GM04503 (cell line): ENCODE measurements at places on chromosomes 4 and X.

GRCh38 chr4:3736806-3737205 lies 29.4 kb upstream of the ADRA2C start:
- no peak for DNase-seq

DNA sequence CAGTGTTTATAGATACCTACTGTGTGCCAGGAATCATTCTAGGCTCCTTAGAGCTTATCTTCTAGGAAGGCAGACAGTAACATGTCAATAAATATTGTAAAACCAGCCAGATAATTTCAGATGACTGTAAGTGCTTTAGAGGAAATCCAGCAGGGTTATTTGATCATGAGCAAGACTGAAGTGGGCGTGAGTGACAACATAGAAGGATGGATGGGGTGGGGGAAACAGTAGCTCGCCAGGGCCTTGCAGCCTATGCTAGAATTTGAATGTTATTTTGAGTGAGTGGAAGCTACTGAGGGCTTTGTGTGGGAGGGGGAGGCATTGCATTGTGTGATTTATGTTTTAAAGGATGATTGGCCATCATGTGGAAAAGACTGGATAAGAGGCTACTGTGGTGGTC lies 6.7 kb downstream of the SRD5A3 start:
- no peak for DNase-seq

DNA sequence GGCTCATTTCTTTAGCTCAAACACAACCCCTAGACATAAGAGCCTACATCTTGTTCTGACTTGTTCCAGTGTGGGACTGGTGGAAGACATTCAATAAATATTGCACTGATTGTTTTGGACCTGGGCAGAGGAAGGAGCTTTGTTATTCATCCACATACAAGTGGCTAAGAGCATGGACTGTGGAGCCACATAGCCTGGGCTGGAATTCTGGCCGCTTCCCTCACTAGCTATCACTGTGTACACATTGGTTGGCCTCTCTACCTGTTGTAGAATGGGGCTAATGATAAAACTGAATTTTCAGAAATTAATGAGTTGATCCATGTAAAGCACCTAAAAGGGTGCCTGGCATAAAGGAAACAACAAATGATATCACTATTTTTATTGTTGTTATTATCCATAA lies 80.0 kb downstream of the ZNF674 start:
- DNase-seq = no peak

GRCh38 chrX:111376897-111377578 lies 35.0 kb downstream of the DCX start:
- DNase-seq = no peak

DNA sequence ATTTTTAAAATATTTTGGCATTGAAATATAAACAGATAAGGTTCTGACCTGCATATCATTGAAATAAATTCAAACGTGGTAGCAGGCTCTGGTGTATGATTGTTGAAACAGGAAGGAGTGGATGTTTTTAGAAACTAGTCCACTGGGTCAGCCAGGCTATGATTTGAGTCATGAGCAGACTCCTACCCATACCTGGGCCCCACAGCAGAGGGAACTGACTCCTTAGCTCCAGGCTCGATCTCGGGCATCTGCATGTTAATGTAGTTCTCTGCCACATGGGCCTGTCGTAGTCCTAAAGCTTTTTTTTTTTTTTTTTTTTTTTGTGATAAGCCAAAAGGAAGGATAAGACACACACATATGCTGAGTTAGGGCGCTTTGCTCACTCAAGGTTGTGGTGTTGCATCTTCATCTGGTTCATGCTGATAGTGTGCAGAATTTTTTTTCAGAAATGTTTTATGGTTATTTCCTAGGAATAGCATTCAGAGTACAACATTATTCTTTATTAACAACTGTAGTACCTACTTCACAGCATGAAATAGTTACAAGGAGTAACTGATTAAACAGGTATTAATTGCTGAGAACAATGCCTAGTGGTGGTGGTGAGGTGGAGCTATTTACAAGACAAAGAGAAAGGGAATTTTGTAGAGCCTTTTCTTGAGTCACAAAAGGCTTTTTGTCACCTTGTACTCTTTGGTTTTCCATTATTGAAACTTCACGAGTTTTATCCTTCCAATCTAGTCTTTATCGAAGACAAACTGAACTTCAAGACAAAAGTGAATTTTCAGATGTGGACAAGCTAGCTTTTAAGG lies 27.3 kb downstream of the OFD1 start:
- no peak for DNase-seq

DNA sequence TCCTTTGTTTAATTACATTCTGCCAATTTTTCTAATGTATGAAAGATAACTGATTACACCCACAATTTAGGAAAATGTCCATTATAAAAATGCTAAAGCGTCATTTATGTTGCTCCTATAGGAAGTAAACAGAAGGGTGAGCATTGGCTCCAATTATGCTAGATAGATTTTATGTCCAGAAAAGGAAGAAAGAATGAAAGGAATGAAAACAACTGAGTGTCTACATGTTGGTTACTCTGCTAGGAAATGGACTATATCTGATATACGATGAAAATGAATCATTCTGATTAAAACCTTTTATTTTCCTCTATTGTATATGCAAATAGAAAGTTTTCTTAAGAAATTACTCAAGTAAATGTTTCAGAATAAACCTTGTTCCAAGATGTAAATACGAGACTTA lies 1.6 kb downstream of the ENAM start:
- DNase-seq = no peak

GRCh38 chrX:19867411-19867732 lies 20.0 kb downstream of the SH3KBP1 start:
- no peak for DNase-seq

GRCh38 chr4:112855058-112855457 lies 194.4 kb upstream of the ANK2 start:
- DNase-seq = no peak

DNA sequence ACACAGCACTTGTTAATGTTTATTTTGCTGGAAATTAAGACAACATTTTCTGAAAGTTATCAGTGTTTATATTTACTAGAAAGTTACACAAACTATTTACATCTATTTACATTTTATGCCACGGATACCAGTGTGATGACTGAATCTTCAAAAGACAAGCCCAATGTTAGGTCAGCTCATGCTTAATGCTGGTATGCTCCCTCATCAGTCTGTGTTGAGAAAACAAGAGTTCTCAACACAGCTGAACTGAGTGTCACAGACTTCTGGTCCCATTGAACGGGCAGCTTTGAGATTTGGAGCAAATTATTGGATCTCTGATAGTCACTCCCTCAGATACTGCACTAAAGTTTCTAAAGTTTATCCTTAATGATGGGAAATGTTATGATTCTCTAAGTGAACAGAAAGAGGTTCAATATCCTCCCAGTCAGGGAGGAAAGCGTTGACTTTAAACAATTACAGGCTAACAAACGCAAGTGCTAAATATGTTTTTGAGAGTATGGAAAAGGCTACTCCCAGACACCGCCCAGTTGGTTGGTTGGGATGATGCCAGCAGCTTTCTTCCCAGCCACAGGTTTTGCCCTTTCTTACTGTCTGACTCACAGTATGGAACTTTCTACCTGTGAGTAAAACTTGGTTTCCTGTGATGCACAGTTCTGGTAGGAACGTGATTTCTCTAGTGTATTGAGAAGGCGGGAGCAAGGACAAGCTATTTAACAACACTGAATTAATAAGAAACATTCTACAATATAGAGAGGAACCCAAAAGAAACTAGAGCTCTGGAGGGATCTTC lies 1293.6 kb upstream of the TENM3 start:
- no peak for DNase-seq

- DNase-seq = no peak
These were observed at the start of gene NAT8L for GRCh38 chr4:2059046-2059725. TSS of gene NAT8L (plus strand) at chr4:2059327. CDS start at chr4:2059512, 185 bp downstream.

- no peak for DNase-seq
These were observed 55.7 kb downstream of the METTL14 start for GRCh38 chr4:118740869-118741268.

- DNase-seq = no peak
These were observed 5.3 kb upstream of the IDS start for GRCh38 chrX:149510386-149510785.

- DNase-seq = no peak
These were observed 26.2 kb upstream of the ZBTB33 start for GRCh38 chrX:120224388-120224787.

DNA sequence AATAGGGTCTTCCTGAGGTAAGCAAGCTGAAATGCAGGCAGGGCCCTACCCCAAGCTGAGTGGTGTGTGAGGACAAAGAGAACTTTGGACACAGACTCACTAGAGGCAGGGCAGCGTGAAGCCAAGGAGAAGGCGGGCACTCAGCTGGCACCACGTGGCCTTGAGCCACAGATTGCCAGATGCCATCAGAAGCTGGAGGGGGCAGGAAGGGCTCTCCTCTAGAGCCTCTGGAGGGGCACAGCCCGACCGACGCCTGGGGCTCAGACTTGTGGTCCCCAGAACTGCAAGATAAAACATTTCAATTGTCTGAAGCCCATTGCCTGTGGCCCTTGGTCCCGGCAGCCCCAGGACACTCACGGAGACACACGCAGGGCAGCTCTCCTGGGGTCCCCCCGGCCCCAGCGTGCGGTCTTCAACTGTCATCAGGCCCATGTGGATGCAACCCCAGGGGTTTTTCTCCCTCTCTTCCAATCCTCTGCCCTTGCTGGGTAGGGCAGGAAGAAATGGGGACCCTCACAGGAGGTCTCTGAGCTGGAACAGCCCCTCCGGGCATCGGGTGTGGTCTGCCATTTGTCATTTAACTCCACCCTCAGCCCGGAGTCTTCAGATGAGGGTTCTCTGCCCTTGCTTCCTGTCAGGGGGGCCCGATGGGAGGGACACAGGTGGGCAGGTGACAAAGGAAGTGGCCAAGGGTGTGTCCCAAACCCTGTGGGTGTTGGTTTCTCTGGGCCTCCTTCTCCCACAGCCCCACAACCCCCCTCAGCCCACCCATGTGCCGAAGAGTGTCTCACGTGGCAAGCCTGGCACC lies 22.2 kb downstream of the HMX1 start:
- no peak for DNase-seq

DNA sequence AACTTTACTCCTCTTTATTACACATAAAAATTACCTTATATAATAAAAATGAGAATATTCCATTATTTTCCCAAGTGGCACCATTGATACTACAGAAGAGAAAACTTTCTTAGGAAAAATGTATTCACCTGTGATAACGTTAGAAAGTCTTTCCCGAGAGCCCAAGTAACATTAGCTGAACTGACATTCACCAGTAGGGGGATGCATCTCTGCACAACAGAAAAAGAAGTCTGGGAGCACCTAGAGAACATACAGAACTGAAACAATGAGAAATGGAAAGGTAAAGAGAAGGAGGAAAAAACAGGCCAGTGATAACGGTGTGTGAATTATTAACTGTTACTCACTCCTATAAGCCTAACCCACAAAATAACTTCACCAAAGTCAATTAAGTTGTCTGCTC lies 423.3 kb downstream of the CENPC start:
- no peak for DNase-seq

DNA sequence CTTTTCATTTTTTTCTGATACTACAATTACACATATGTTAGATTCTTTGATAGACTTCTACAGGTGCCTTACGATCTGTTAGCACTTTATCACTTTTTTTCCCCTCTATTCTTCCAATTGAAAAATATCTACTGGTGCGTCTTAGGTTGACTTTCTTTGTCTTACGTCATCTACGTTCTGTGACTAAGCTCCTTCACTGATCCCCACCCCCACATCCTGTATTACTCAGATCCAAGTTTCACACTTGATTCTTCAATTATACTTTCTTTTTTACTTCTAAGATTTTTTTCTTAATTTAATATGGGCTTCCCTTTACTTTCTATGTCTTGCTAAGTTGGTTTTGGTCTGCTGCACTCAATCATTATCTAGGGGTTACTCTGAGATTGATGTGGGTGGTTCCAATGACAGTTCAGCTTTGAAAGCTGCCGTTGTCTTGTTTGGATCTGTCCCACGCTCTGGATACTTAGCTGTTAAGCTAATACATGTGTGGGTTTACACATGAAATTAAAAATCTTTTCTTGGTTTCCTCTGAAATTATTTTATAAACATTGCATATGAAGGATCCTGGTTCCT lies 1321.1 kb downstream of the RAPGEF2 start:
- no peak for DNase-seq

DNA sequence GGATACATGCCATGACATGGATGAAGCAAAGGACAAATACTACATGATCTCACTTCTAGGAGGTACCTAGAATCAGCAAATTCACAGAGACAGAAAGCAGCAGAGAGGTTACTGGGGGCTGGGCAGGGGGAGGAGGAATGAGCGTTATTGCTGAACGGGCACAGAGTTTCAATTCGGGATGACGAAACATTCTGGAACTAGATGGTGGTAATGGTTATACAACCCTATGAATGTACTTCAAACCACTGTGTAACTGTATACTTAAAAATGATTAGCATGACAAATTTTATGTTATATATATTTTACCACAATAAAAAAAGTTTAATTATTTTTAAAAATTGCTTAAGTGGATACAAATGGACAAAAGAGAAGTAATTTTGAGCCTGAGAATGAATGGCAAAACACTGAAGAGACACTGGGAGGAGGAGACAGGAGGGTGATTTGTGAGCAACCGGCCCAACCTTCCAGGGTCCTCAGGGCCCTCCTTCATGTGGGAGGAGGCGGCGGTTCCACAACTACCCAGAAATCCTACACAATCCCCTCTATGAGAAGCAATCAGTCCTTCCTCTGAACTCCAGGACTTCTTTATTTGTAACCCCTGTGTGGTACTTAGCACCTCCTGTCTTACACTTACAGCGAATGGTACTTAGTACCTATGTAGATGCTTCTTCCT lies 14.1 kb downstream of the ACSL1 start:
- no peak for DNase-seq

DNA sequence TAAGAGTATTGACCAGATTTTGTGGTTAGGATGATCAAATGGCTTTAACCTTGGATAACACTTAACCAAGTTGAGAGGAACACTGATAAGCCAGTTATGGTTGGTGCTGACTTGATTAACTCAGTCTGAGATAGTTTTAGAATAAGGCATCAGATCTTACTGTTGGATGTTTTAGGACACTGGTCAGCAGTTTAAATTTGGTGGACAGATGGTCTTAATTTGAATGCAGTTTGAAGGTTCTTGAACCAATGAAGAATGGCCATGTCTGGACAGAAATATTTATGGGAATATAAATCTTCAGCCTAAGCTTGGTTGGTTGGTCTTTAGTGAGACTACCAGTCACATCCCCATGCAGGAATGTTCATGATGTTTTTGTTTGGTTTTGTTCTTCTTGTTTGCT lies 2.6 kb upstream of the GIMD1 start:
- DNase-seq = peak; percentile 34

DNA sequence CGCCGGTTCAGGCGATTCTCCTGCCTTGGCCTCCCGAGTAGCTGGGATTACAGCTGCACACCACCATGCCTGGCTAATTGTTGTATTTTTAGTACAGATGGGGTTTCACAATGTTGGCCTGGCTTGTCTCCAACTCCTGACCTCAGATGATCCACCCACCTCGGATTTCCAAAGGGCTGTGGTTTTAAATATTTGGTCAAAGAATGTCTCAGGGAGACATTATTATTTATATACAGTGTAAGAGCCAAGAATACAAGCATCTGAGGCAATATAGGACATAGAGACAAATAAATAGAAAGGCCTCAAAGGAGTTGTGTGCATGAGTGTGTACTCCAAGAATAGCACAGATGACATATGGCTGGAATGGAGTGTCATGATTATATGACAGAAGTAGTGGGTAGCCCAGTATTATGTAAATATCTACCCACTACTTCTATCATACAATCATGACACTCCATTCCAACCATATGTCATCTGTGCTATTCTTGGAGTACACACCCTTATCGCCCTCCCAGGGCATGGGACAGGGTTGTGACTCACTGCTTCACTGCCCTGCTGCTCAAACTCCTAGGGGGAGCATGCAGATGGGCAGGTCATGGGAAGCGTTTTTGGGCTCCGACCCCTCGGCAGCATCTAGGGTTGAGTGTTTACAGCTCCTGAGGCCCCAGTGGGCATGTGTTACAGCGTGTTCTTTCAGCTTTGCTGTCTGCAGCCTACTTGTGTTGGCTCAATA lies 1649.8 kb upstream of the PCDH10 start:
- DNase-seq = peak; percentile 30
